ENCODE measurements at places on chromosomes 3 and 15.

GRCh38 chr3:115071601-115072000, 75.5 kb downstream of the ZBTB20 start:
- H3K27me3 ChIP-seq: no peaks in the 10 kb centered on the region
- peak; percentile 68 for DNase-seq
- no peak overlapping the region for H3K4me3 ChIP-seq
- H3K36me3 ChIP-seq: no peaks in the 10 kb centered on the region
- H3K4me1 ChIP-seq: peaks cover 35% of the 10 kb centered on the region
- peak overlapping the region; percentile 80 for H3K27ac ChIP-seq

DNA sequence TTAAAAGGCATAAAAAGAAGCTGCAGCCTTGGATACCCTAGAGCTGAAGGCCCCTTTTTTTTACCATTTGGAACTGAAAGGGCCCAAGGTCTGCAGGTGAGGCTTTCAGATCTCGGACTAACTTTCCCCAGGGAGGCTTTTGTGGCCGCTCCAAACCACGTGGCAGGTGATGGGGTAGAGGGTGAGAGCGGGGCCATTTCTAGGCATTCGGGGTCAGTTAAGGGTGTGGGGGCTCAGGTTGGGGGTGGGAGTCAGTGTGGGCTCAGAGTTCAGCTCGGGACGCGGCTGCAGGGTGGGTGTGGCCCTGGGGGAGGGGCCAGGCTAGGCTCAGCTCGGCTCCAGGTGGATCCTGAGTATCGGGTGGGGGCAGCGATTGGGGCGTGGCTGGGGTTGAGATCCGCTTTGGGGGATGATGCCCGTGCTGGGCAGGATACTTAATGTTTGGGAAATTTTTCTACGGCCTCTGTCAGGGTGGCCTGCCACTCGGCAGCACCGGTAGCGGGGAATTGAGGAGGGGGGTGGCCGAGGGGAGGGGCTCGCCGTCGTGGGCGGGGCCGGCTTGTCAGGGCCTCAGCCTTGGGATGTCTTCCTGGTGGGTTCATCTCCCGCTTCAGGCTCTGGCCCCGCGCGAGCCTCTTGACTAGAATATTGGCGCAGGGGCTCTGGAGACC, 2.5 kb downstream of the KLF13 start:
- H3K4me1 ChIP-seq: peaks cover 35% of the 10 kb centered on the region
- peaks cover 28% of the 10 kb centered on the region for H3K36me3 ChIP-seq
- peak overlapping the region; percentile 86 for H3K4me3 ChIP-seq
- DNase-seq: no peak

- DNase-seq: no peak
- no peaks in the 10 kb centered on the region for H3K4me1 ChIP-seq
- H3K27ac ChIP-seq: no peak overlapping the region
- H3K27me3 ChIP-seq: no peaks in the 10 kb centered on the region
- no peaks in the 10 kb centered on the region for H3K36me3 ChIP-seq
- no peak overlapping the region for H3K4me3 ChIP-seq
These were observed 36.2 kb downstream of the PEX5L start for GRCh38 chr3:180000500-180000899.

DNA sequence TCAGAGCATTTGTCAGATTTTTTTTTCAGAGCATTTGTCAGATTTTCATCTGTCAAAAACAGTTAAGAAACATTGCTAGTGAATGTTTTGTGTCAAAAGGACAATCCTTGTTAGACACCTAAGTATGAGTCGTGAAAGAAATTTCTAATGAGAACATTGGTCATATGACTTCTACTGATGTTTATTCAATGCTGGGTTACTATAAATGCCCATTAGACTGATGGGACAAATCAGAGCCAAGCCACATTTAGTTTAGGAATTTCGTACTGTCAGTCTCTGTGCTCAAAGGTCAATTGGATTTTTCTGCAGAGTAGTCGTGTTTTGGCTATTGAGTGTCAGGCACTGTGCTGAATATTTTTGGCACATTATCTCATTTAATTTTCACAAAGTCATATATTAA, 31.6 kb downstream of the TSC22D2 start:
- H3K27me3 ChIP-seq: no peaks in the 10 kb centered on the region
- no peak for DNase-seq
- H3K4me3 ChIP-seq: no peak overlapping the region
- H3K27ac ChIP-seq: no peak overlapping the region
- H3K36me3 ChIP-seq: peaks cover 59% of the 10 kb centered on the region
- H3K4me1 ChIP-seq: peaks cover 35% of the 10 kb centered on the region

- no peak for DNase-seq
- H3K4me1 ChIP-seq: peaks cover 2% of the 10 kb centered on the region
- no peaks in the 10 kb centered on the region for H3K36me3 ChIP-seq
- no peak overlapping the region for H3K27ac ChIP-seq
- H3K27me3 ChIP-seq: peaks cover 14% of the 10 kb centered on the region
These were observed 156.7 kb downstream of the KLF13 start for GRCh38 chr15:31483053-31483985.

DNA sequence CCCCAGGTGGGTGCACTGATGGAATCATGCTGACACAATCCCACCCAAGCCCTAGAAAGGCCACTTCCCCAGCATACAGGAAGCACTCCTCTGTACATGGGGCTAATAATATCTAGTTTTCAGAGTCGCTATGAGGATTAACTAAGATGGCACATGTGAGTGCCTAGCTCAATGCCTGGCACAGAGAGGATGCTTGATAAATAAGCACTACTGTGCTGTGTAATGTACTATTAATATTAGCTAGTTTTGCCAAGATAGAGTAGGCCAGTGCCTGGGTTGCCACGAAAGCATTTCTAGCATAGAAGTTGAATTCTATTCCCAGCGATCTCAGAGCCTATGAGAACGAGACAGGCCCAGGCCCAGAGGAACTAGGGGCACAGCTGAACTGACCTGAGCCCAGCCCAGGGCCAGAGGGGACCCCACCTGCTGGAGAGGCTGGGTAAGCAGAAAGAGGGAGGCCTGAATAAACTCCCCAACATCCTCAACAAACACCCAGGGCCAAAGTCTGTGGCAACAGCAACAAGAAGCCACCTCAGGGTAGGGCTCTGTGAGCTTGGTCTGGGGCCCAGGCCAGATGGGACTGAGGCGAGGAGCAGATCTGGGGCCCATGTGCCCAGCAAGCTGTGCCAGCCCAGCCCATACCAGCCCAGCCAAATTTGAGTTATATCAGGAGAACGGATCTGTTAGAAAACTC, 7.6 kb upstream of the SEMA7A start:
- peaks cover 14% of the 10 kb centered on the region for H3K4me1 ChIP-seq
- no peak for DNase-seq
- no peaks in the 10 kb centered on the region for H3K27me3 ChIP-seq
- no peak overlapping the region for H3K27ac ChIP-seq
- no peak overlapping the region for H3K4me3 ChIP-seq

DNA sequence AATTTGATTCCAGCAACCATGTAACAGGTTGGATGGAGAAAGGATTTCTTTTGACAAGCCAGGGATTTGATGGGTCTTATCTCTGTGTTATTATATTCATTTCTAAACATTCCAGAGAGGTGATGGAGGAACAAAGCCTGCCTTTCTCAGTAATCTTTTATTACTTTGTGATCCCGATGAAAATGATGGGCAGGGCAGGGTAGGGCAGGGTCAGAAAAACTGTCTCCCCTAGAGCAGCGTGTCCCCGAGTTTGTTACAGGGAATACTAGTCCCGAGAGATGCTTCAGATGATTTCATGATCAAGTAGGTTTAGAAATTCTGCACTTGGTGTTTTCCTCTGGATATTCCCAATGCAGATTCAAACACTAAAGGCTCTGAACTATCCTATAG, 111.8 kb upstream of the RGMA start:
- no peaks in the 10 kb centered on the region for H3K4me1 ChIP-seq
- H3K36me3 ChIP-seq: no peaks in the 10 kb centered on the region
- no peak overlapping the region for H3K4me3 ChIP-seq
- H3K27me3 ChIP-seq: 0 out of 2 replicates have a peak, but pooled peaks cover 4% of the 10 kb centered on the region
- no peak for DNase-seq

GRCh38 chr3:184715943-184716621, 4.2 kb upstream of the MAGEF1 start:
- peaks cover 5% of the 10 kb centered on the region for H3K36me3 ChIP-seq
- no peak overlapping the region for H3K4me3 ChIP-seq
- H3K27me3 ChIP-seq: no peaks in the 10 kb centered on the region
- no peak for DNase-seq
- no peak overlapping the region for H3K27ac ChIP-seq
- H3K4me1 ChIP-seq: peaks cover 20% of the 10 kb centered on the region

GRCh38 chr3:171328419-171329082, 131.7 kb downstream of the TNIK start:
- H3K36me3 ChIP-seq: no peaks in the 10 kb centered on the region
- no peaks in the 10 kb centered on the region for H3K27me3 ChIP-seq
- H3K27ac ChIP-seq: no peak overlapping the region
- DNase-seq: peak; percentile 4

DNA sequence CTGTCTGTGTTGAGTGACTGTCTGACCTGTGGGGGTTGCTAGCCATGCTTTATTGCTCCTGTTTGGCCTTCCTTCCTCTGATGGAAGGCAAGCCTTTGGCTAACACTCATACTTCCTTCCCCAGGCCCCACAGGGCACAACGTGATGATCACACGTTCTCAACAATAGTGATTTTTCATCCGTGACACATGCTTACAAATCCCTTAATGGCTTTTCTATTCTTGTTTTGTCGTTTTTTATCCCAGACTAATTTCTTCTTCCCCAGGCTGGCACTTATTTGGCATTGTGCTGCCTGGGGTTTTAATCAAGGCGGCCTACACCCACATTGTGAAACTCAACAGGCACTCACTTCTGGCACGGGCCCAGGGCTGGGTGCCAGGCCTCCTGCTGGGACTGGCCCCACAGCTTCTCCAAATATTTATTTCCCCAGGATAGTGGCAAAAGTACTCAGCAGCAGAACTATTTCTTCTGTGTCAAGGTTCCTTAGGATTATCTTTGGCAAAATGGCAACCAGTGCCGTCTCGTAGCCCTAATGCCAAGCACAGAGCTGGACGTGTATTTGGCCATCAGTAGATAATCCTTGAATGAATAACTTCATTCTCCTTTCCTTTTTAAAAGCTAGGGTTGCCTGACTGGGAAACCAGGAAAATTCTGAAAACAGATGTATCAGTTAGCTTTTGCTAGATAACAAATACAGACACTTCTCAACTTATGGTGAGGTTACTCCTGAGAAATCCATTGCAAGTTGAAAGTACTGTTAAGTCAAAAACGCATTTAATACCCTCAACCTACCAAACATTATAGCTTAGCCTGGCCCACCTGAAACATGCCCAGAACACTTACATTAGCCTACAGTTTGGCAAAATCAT, 30.6 kb downstream of the CMTM7 start:
- H3K27me3 ChIP-seq: no peaks in the 10 kb centered on the region
- H3K36me3 ChIP-seq: no peaks in the 10 kb centered on the region
- peaks cover 36% of the 10 kb centered on the region for H3K4me1 ChIP-seq
- peak; percentile 72 for DNase-seq
- H3K27ac ChIP-seq: peak overlapping the region; percentile 16

DNA sequence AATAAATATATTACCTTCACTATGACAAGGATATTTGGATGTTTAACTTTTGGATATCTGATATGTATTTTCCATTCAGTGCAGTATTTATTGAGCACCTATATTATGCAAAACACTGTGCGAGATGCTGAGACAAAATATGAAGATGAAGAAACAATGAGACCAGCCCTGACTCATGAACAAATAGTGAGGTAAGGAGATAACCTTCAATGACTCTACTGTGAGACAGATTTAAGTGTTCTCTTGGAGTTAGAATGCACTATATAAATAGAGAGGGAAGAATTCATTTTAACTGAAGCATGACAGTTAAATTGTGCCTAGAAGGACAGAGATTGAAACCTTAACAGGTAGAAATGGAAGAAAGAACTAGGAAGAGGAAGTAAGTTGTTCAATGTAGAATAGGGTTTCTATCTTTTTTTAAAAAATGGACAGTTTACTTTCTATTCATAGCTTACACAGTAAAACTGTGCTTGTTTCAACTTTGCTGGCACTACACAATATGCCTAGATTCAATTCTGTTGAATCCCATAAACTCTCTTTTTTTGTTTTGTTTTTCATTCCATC, 124.2 kb downstream of the ZBTB20 start:
- no peaks in the 10 kb centered on the region for H3K4me1 ChIP-seq
- H3K36me3 ChIP-seq: no peaks in the 10 kb centered on the region
- H3K4me3 ChIP-seq: no peak overlapping the region
- no peak overlapping the region for H3K27ac ChIP-seq
- no peaks in the 10 kb centered on the region for H3K27me3 ChIP-seq

DNA sequence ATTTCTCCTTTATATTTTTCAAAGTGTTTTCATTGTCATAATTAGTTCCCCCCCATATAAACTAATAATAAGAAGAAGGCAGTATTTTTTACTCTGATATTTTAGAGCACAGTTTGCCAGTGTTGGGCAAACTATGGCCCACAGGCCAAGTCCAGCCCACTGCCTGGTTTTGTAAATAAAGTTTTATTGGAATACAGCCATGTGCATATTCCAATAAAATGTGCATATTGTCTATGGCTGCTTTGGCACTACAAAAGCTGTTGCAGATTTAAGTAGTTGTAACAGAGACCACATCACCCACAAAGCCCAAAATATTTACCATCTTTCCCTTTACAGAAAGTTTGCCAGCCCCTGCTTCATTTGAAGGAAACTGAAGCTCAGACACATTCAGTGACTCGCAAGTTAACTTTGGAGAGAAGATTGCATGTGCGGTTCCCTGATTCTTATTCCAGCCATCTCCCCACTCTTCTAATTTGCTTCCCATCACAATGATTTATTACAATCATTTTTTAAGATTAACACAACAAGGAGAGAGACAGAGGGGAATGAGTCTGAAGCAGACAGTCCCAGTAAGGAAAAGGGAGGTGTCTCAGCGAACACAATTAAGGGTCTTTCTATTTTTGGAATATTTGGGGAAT, 48.9 kb downstream of the RFTN1 start:
- H3K36me3 ChIP-seq: peaks cover 6% of the 10 kb centered on the region
- peaks cover 9% of the 10 kb centered on the region for H3K4me1 ChIP-seq
- H3K4me3 ChIP-seq: no peak overlapping the region
- no peaks in the 10 kb centered on the region for H3K27me3 ChIP-seq

GRCh38 chr3:191382661-191383060, 52.3 kb upstream of the UTS2B start:
- peaks cover 42% of the 10 kb centered on the region for H3K36me3 ChIP-seq
- H3K4me1 ChIP-seq: peaks cover 13% of the 10 kb centered on the region
- no peaks in the 10 kb centered on the region for H3K27me3 ChIP-seq
- no peak overlapping the region for H3K4me3 ChIP-seq
- H3K27ac ChIP-seq: no peak overlapping the region
- no peak for DNase-seq

GRCh38 chr3:34183611-34184340, 385.3 kb downstream of the PDCD6IP start:
- H3K27me3 ChIP-seq: no peaks in the 10 kb centered on the region
- DNase-seq: no peak
- no peaks in the 10 kb centered on the region for H3K36me3 ChIP-seq
- no peak overlapping the region for H3K4me3 ChIP-seq

- no peaks in the 10 kb centered on the region for H3K27me3 ChIP-seq
- H3K27ac ChIP-seq: peak overlapping the region; percentile 85
- H3K36me3 ChIP-seq: no peaks in the 10 kb centered on the region
These were observed 15.2 kb downstream of the SSUH2 start for GRCh38 chr3:8629151-8630021.

GRCh38 chr3:142897807-142898206, 8.9 kb upstream of the PCOLCE2 start:
- no peaks in the 10 kb centered on the region for H3K36me3 ChIP-seq
- DNase-seq: no peak
- H3K4me3 ChIP-seq: no peak overlapping the region
